Immature natural killer cell (primary cell): ENCODE measurements at places on chromosomes 11 and 22. TPM values are rescaled to one million over a fixed set of nuclear protein-coding genes. Genes with fewer than 3 reads are reported as not detected.

The SMTNL1 gene
- not detected for polyA plus RNA-seq

The RNF215 gene
- 0.38 TPM for polyA plus RNA-seq

The OR10D3 gene
- polyA plus RNA-seq: not detected

The NOL12 gene
- polyA plus RNA-seq: 59.3 TPM

The OR52N4 gene
- polyA plus RNA-seq: not detected

DNA sequence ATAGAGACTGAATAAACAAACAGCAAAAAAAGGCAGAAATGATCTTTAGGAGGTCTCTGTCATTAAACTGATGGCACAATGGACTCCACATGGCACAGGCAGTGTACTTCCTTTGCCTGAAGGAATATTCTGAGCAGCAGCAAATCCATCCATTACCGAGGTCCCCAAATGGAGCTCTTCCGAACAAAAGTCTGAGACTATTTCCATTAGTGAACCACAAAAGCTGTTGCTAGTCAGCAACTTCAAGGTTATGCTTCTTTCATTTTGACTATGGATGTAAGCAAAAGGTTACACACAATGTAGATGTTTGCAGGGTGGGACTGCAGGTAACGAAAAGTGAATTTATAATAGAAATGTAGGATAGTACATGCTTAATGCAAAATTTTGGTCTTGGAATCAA, 14.5 kb downstream of the NARS2 start:
- no peaks in the 10 kb centered on the region for H3K27me3 ChIP-seq
- peaks cover 5% of the 10 kb centered on the region for H3K4me1 ChIP-seq
- H3K4me3 ChIP-seq: no peak overlapping the region
- DNase-seq: no peak
- no peak overlapping the region for H3K27ac ChIP-seq
- H3K36me3 ChIP-seq: peaks cover 36% of the 10 kb centered on the region

GRCh38 chr11:116384407-116384806, 388.4 kb downstream of the BUD13 start:
- no peaks in the 10 kb centered on the region for H3K4me1 ChIP-seq
- no peaks in the 10 kb centered on the region for H3K36me3 ChIP-seq
- peaks cover 2% of the 10 kb centered on the region for H3K27me3 ChIP-seq
- no peak for DNase-seq

DNA sequence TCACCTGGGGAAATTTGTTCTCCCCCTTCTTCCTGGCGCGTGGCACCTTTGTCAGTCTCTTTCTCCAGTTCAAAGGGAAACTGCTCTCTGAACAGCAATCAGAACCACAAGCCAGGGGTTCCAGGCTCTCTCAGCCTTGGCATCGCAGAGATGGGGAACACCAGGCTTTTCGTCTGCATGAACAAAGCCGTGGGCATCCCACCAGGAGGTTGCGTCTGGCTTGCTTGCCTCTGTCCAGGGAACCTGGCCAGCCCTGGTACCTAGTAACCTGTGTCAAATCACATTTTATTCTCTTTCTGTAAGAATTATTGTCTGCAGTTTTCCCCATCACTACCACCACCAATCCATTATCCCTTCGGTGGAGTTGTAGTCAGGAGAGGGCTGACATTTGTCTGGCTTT, 107.0 kb downstream of the WNT7B start:
- H3K27me3 ChIP-seq: peaks cover 15% of the 10 kb centered on the region
- no peak for DNase-seq
- H3K4me1 ChIP-seq: no peaks in the 10 kb centered on the region
- H3K27ac ChIP-seq: no peak overlapping the region
- H3K4me3 ChIP-seq: no peak overlapping the region

DNA sequence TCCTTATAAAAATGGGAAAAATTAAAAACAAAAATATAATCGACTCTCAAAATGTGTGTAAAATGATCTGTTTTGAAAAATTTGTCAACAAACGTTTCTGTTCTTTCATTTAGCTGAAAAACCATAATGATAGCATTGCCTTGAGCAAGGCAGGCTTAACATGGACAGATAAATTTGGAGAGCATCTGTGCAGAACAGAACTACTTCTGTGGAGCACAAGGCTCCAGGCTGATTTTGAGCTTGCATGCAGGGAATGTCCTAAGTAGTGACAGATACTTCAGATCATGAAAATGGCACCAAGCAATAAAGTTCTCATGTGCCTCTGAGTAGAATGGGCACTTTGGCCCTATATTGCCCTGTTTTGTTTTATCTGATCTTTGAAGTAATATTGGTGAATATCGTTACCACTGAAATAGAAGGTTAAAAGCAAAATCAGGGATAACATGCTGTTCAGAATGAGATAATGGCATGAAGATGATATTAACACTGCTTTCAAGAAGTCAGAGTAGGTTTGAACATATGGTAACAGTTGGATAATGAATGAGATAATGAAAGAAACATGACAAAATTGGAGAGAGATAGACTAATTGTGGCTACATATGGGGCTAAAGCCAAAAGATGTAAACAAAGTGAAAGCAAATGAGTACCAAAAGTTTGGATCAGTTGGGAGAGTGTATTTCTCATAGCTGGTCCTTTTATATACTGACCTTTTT, 730.5 kb upstream of the CCDC179 start:
- H3K27me3 ChIP-seq: peaks cover 4% of the 10 kb centered on the region
- no peak for DNase-seq
- H3K36me3 ChIP-seq: peaks cover 4% of the 10 kb centered on the region

DNA sequence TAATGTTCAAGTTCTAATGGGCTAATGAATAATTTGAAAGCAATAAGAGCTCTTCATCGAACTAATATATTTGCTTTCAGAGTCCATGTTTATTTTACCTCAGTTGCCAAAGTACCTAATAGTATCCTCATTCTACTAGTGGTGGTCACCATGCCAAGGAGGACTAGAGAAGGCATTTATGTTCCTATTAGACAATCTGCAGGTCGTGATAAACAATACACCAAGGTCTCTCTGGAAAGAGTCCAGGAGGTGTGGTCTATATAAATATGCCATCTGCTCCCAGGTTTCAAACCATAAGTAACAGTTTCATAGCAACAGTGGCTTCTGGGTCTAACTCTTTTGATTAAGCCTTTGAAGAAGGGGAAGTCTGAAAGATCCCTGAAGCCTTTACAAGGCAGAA, 42.9 kb downstream of the ARFGAP3 start:
- H3K36me3 ChIP-seq: peaks cover 24% of the 10 kb centered on the region
- no peaks in the 10 kb centered on the region for H3K4me1 ChIP-seq
- H3K27me3 ChIP-seq: no peaks in the 10 kb centered on the region
- no peak for DNase-seq
- no peak overlapping the region for H3K4me3 ChIP-seq

DNA sequence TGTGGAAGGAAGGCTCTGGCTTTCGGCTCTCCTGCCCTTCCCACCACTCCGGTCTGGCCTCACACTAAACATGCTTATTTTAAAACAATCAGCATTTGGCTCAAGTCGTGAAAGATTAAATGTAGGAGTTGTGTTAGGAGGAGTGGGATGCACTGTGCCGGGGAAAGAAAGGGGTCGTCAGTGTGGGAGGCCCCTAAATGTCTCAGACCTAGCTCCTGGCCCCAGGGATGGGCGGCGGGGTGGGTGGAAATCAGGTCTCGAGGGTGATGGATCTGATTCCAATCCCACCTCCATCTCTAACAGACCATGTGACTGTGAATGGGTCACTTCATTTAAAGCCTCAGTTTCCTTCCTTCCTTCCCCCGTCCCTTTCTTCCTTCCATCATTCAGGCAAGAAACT, 6.9 kb upstream of the SHISAL1 start:
- H3K4me3 ChIP-seq: no peak overlapping the region
- peaks cover 9% of the 10 kb centered on the region for H3K4me1 ChIP-seq
- no peak for DNase-seq
